ENCODE measurements at places on chromosomes 6 and 20.

DNA sequence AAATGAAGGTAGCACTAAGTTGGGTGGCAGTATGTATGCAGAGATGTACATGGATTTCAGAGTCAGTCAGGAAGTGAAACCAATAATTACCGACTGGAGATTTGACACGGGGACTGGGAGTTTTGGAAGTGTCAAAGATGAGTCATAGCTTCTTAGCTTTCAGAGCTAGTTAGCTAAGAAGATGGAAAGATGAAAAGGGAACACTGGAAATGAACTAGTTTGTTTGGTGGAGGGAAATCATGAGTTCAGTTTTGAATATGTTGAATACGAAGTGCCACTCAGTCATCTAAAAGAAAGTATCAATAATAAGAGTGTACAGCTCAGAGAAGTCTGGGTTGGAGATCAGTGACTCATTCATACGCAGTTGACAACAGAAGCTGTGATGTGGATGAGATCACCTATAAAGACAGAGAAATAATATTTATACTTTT lies 7.5 kb downstream of the ESF1 start:
- peak; percentile 46 for DNase-seq

- peak; percentile 8 for DNase-seq
Measured at GRCh38 chr20:35368666-35369423, 42.9 kb downstream of the UQCC1 start.

DNA sequence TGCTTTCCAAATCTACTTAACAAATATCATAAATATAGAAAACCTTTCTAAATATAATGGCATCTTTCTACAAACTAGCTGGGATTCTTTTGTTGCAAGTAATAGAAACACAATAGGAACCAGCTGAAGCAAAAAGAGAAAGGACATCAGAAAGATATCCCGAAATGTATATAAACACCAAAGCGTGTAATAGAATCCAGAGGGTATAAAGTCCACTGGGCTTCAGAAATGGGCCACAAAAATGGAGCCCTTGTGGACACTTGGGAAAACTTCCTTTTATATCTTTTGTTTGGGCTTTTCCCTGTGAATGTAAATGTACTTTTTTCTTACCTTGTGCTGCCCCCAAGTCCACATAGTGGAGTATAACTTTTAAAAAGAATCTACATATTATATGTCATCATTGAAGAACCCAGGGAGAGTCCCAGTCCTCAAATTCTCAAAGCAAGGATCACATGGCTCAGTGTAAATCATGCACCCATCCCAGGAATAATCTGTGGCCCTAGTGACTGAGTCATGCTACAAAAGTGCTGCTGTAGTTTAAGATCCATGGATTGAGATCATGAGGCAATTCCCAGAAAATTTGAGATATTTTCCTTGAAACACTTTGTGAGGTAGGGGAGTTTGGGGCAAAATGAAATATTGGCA lies 457.0 kb downstream of the EPM2A start:
- peak; percentile 37 for DNase-seq

- no peak for DNase-seq
Measured at GRCh38 chr6:12222405-12223366, 67.5 kb upstream of the EDN1 start.

- peak; percentile 76 for DNase-seq
Measured at GRCh38 chr20:4973330-4974097, 27.8 kb downstream of the SLC23A2 start.

- DNase-seq: no peak
Measured at GRCh38 chr6:81751388-81752083, 945 bp downstream of the TENT5A start.

DNA sequence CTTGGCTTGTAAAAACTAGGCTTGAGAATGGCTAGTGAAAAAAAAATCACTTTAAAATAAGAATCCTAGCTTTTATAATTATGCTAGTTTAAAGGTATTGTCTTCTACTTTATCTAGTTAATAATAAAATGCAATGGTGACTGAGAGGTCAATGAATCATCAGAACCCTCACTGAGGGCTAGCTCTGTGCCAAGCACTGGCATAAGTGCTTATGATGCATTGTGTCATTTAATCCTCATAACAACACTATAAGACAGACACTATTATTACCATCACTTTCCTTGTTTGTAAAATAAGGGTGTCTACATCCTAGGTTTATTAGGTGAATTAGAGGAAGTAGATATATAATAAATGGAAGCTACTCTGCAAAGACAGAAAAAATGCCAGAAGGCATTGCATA lies 144.3 kb downstream of the F13A1 start:
- DNase-seq: no peak

- DNase-seq: no peak
Measured at GRCh38 chr20:34945315-34946077, 10.1 kb downstream of the GSS start.

- DNase-seq: no peak
Measured at GRCh38 chr6:150910561-150910960, 45.1 kb downstream of the MTHFD1L start.

DNA sequence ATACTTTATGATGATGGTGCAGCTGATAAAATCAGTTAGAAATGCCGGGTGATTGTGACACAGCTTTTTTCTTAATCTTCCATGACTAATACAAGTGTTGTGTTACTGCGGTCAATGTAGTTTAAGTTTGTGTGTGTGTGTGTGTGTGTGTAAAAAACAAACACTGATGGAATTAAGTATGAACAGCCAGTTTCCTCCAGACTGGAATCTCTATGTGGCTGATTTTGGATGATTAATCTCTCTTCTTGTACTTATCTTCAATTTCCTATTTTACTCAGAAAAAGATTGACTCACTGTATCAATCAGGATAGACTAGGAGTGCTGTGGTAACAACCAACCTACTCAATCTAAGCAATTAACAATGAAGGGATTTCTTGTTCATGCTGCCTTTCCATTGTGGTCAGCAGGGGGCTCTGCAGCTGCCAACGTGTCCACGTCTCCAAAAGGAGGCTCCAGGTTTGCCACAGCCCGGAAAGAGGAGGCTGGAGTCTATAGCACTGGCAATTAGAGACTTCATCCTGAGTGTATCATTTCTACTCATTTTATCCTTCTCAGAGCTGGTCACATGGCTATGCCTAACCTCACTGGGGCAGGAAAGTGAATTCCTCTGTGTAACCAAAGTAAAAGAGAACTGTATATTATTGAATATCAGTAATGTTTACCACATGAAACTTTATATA lies 107.7 kb downstream of the CD109 start:
- DNase-seq: peak; percentile 88

DNA sequence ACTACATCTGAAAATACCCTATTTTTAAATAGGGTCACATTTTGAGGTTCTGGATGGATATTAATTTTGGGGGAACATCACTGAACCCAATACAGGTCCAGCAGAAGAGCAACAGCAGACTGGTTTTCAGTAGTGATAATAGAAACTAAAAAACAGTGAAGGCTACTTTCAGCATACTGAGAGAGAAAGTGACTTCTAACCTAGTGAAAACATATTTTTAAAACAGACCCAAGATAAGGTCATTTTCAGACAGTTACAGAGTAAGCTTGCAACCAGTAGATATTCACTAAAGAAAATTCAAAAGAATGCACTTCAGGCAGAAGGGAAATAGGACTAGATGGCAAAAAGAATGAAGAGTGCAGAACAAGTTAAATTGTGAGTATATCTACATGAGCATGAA lies 42.0 kb upstream of the TMEM244 start:
- DNase-seq: no peak

- DNase-seq: no peak
Measured at GRCh38 chr6:49527320-49527719, 23.1 kb upstream of the C6orf141 start.

DNA sequence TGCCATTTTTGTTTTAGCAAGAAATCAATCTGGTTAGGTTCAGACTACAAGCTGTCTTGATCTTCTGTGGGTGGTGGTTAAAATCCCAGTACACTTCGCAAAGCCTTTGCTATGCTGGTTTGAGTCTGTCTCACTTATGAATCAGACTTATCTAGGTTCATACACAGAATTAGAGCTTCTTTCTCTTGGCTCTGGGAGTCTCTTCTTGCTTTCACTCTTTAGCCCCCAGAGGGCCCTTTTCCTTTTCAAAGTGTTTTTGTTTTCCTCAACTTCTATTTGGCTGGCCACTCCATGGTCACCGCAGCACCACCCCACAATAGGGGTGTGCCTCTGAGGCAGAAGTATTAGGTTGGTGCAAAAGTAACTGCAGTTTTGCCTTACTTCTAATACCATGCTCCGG lies 21.3 kb downstream of the ECI2 start:
- DNase-seq: no peak

DNA sequence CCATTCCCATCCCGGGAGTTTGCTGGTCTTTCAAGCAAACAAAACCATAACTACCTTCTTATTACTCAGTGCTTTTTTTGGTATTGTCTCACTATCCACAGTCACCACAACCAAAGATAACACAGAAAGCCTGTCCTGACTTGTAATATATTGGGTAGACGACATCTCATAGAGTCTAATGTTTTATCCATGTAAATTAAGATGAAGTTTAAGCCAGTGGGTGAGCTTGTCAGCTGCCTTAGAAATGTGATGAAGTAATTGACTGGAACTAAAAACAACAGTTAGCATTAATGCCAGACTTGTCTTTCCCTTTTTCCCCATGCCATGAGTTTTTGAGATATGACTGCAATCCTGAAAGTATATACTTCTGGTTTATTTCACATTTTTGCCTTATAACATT lies 282.7 kb upstream of the PRDM1 start:
- no peak for DNase-seq

GRCh38 chr6:87815449-87815848 lies 113.4 kb upstream of the AKIRIN2 start:
- DNase-seq: no peak

DNA sequence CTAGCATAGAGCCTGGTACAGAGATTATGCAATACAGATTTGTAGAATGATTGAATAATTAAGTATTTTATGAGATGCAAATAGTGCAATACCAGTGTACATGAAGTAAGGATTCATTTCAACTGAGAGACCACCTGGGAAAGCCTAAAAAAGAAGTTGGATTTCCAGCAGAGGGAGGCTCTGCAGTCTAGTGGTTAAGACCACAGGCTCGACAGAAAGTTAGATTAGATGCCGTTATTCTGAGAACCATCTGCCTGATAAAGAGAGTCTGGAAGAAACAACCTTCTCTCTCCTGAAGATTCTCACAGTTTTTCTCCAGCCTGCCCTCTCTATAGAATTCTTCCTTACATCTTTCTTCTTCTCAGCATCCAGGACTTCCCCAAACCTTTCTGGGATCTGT lies 13.6 kb upstream of the TNFRSF21 start:
- no peak for DNase-seq

GRCh38 chr6:73632346-73632745 lies 21.4 kb downstream of the SLC17A5 start:
- no peak for DNase-seq

DNA sequence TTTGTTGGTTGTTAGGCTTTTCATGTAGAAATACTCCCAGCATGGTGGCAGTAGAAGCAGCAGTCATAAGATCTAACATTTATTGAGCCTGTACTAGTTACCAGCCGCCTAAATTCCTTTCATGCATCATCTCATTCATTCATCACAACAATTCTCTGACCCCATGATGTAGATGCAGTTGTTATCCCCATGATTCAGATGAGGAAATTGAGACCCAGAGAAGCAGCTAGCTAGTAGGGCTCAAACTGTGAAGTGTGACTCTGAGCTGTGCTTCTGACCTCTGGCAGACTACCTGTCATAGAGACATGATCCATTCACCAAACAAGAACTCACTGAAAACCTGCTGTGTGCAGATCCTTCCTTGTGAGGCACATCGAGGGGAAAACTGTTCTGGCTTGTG lies 16.9 kb downstream of the RREB1 start:
- DNase-seq: no peak

Data from HT1080 (cell line).